ENCODE measurements at places on chromosomes 11 and 22. TPM values are rescaled to one million over a fixed set of nuclear protein-coding genes. Genes with fewer than 3 reads are reported as not detected.

MRGPRX4 gene
- not detected for total RNA-seq

ACR gene
- not detected for total RNA-seq

C11orf16 gene
- total RNA-seq, result not detected

OR56A1 gene
- 0.25 TPM for total RNA-seq

GRCh38 chr11:11413776-11414175 lies 60.7 kb upstream of the CSNK2A3 start:
- H3K4me3 ChIP-seq, result no peak overlapping the region
- no peaks in the 10 kb centered on the region for H3K27me3 ChIP-seq
- H3K36me3 ChIP-seq, result no peaks in the 10 kb centered on the region
- no peak overlapping the region for H3K27ac ChIP-seq
- DNase-seq, result no peak
- H3K4me1 ChIP-seq, result peaks cover 26% of the 10 kb centered on the region

- peak overlapping the region; percentile 38 for H3K4me3 ChIP-seq
- H3K27me3 ChIP-seq, result no peaks in the 10 kb centered on the region
- H3K4me1 ChIP-seq, result peaks cover 39% of the 10 kb centered on the region
- DNase-seq, result no peak
- peaks cover 11% of the 10 kb centered on the region for H3K36me3 ChIP-seq
Measured at GRCh38 chr22:50621356-50621880, 6.5 kb downstream of the ARSA start.

GRCh38 chr22:38755911-38756532 lies at the start of gene SUN2:
SUN2 (minus strand) TSS chr22:38755998; CDS start chr22:38752628, 3,370 bp downstream.
- H3K4me3 ChIP-seq, result peak within 1 kb of the TSS; percentile 78
- peaks cover 17% of the 10 kb centered on the region for H3K36me3 ChIP-seq
- peaks cover 53% of the 10 kb centered on the region for H3K4me1 ChIP-seq

DNA sequence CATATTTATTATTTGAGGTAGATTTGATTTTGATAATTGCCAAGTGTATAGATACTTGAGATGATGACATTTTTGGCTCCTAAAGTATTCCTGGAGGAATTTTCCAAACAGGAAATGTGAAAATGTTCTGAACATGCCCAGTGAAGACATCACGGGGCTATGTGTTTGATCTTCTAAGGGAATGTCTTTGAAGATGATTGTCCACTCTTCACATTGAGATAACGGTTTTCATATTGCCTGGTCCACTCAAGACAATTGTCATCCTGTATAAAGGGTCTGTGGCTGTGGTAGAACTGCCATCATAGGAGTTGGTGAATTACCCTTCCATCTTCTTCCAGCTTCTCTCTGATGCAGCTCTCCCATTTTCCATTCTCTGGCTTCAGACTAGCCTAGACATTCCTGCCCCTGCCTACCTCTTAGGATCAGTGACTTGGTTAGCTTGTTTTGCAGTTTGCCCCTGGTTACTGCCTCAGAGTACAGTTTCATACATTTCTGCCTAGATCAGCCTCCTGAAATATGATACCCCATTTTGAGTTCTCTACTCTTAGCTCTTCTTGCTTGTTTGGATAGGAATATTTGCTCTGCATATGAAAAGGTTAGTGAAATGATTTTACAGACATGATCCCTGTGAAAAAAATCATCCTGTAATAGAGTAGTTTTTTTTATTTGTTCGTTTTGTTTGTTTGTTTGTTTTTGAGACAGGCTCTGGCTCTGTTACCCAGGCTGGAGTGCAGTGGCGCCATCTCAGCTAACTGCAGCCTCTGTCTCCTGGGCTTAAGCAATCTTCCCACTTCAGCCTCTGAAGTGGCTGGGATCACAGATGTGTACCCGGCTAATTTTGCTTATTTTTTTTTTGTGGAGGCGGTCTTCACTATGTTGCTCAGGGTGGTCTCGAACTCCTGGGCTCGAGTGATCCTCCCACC lies 111.4 kb upstream of the SORL1-AS1 start:
- DNase-seq, result no peak
- no peak overlapping the region for H3K4me3 ChIP-seq
- no peaks in the 10 kb centered on the region for H3K36me3 ChIP-seq
- H3K4me1 ChIP-seq, result no peaks in the 10 kb centered on the region
- no peak overlapping the region for H3K27ac ChIP-seq
- H3K27me3 ChIP-seq, result no peaks in the 10 kb centered on the region

DNA sequence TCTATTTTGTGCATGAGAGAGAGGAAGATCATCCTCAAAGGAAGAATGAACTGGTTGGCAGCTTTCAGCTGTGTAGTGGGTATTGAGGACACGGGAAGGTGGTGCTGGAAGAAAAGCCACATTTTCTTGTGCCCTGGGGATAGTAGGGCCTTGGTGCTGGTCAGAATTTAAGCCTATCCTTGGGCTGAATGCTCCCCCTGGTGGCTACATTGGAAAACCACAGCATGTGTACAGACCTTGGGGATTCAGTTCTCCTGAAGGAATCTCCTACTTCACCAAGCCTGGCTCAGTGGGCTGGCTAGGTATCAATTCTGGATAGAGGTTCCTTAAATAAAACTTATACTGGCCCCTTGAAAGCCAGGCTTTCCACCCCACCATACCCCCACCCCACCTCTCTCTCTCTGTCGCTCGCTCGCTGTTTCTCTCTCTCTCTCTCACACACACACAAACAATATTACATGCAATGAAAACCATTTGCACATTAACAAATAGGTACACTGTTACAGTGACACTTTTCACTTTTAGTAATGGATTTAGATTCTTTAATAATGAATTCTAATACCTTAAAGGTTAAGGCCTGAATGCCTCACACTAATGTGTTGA lies 2.8 kb upstream of the OR51M1 start:
- no peak overlapping the region for H3K27ac ChIP-seq
- DNase-seq, result no peak
- no peaks in the 10 kb centered on the region for H3K36me3 ChIP-seq
- no peaks in the 10 kb centered on the region for H3K4me1 ChIP-seq
- H3K27me3 ChIP-seq, result no peaks in the 10 kb centered on the region
- no peak overlapping the region for H3K4me3 ChIP-seq

DNA sequence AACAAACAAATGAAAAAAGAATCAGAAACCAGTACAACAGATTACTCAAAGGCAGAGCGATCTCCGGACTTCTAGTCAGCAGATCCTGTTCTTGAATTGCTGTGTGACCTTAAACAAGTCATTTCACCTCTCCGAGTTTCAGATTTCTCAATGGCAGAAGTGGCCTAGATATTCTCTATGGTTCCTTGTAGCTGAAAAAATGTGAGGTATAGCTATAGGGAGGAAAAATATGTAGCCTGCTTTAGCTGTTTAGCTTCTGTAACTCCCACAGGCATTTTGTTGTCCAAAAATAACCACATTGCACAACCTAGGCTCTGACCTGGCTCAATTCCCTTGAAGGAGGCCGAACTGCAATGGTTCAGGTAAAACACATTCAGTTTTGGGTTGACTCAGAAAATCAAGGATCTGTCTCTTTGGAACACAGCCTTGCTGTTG lies 100.7 kb downstream of the DBX1 start:
- no peak overlapping the region for H3K4me3 ChIP-seq
- DNase-seq, result no peak
- H3K36me3 ChIP-seq, result peaks cover 20% of the 10 kb centered on the region
- no peaks in the 10 kb centered on the region for H3K27me3 ChIP-seq
- H3K4me1 ChIP-seq, result peaks cover 37% of the 10 kb centered on the region
- H3K27ac ChIP-seq, result no peak overlapping the region

- no peaks in the 10 kb centered on the region for H3K36me3 ChIP-seq
- DNase-seq, result no peak
- peak overlapping the region; percentile 37 for H3K27ac ChIP-seq
- peaks cover 33% of the 10 kb centered on the region for H3K4me1 ChIP-seq
- H3K27me3 ChIP-seq, result no peaks in the 10 kb centered on the region
Measured at GRCh38 chr11:86152006-86152862, 83.3 kb upstream of the PICALM start.

- no peak overlapping the region for H3K27ac ChIP-seq
- no peak for DNase-seq
- no peaks in the 10 kb centered on the region for H3K27me3 ChIP-seq
- H3K36me3 ChIP-seq, result no peaks in the 10 kb centered on the region
Measured at GRCh38 chr11:102485095-102485722, 32.6 kb upstream of the TMEM123 start.

DNA sequence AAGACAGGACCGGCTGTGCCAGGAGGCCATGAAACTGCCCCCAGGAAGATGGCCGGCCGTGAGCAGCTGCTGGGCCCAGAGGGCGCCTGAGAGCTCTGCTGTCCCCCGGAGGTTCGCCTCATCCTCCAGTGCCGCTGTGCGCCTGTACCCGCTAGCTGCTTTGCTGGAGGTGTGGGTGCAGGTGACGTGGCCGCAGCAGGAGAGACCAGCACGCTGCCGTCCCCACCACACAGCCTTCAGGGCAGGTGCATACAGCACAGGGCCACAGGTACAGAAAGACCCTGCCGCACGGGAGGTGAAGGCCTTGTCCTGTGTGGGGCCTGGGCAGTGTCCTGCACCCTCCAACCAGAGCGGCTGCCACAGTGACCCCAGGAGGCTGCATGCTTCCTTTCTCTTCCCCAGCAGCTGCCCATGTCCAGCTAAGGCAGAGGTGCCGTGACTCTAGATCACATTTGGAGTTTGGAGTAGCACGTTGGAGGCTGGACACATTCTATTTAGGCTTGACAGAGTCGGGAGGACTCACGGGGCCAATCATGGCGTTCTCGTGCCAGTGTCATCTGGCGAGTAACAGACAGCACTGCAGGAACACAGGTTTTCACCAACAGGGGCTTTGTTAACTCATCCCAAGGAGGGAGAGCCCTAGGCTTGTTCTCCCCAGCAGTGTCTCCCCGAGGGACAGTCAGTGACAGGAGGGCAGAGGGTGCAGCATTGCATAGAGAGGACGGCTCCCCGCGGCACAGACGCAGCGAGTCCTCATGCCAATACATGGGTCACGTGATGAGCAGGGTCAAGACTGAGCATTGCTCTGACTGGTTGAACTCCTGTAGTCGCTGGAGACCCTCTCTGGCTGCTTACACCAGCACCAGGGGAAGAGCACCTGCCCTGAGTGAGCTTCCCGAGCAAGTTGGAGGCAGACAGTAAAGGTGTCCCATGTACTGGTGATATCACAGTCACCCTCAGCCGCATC lies 18.7 kb upstream of the PANX2 start:
- H3K36me3 ChIP-seq, result no peaks in the 10 kb centered on the region
- no peak overlapping the region for H3K27ac ChIP-seq
- peak; percentile 71 for DNase-seq
- H3K4me3 ChIP-seq, result no peak overlapping the region

GRCh38 chr11:2549876-2550605 lies 105.2 kb downstream of the KCNQ1 start:
- DNase-seq, result no peak
- H3K4me1 ChIP-seq, result no peaks in the 10 kb centered on the region
- no peak overlapping the region for H3K4me3 ChIP-seq
- H3K36me3 ChIP-seq, result no peaks in the 10 kb centered on the region
- H3K27me3 ChIP-seq, result no peaks in the 10 kb centered on the region
